CD4-positive, alpha-beta T cell treated with Interleukin-6 at 100 ng/mL for 8 hours (primary cell): ENCODE measurements at places on chromosomes 16 and 17.

- DNase-seq: no peak
Measured at GRCh38 chr16:56848955-56849689, 15.9 kb upstream of the SLC12A3 start.

DNA sequence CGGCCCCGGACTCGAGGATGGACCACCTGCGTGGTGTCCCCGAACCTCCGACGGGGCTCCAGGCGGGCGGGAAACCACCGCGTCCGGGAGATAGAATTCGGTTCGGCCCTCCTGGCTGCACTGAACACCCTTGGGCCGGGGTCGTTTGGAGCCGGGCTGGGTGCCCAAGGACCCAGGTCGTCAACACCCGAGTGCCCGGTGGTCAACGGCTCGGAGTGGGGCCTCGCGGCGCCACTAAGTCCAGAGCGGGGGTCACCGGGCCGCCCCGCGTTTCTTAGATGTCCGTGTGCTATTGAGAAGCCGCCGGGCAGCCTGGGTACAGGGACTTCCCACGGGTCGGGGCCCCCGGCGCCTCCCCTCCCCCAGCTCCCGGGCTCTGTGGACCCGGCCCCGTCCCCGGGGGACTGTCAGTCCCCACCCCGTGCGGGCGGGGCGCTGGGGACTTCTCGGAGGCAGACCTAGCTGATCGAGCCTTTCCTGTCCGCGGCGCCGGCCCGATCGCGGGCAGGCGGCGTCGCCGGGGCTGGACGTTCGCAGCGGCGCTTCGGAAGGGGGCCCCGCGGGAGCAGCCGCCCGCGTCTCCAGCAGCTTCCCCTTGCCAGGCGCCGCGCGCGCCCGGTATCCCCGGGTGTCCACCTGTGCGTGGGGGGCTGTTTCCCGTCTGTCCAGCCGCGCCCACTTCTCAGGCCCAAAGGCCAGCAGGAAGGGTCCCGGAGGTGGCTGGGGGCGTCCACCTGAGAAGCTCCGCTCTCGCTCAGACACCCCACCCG lies 655 bp upstream of the NPTX1 start:
- no peak for DNase-seq

DNA sequence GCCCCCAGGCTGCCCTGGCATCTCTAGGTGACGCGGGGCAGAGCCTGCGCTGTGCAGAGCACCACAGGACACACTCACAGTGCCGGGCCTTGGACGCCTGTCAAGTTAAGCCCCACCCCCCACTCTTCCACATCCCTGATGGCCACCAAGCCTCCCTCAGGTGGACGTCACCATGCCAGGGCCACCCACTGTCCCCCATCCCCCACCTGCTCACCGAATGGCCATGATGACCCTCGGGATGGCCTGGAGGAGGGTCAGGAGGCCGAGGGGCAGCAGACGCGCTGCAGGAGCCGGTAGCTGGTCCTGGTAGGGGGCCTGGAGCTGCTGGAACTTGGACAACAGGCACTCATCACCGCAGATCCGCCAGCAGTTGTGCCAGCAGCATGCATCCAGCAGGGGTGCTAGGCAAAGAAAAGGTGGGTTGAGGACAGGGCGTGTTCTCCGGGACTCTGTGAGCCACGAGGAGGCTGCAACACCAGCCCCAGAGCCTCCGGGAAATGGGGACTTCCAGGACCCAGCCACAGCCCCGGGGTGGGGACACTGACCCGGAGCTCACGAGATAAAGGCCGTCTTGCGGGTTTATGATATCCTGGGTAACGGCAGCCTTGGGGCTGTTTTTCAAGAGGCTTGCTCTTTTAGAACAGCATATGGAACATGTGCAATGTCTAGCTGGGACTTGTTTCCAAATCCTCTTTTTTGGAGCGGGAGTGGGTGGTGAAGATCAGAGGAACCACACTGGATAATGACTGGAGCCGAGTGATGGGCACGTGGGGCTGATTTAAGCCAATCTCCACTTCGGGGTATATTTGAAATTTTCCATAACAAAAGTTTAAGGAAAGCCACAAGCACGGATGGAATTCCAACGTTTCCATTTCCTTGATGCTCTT lies 11.4 kb downstream of the C16orf95 start:
- DNase-seq: no peak

GRCh38 chr16:23944381-23944780 lies 108.6 kb downstream of the PRKCB start:
- no peak for DNase-seq

GRCh38 chr16:10565167-10565566 lies 15.2 kb downstream of the EMP2 start:
- DNase-seq: no peak
